Fibroblast of mammary gland (primary cell): ENCODE measurements at places on chromosomes 2 and 18.
A peak's percentile ranks its signal among the peaks of the same experiment; 100 is the strongest.

GRCh38 chr2:68512326-68512725 lies 44.9 kb downstream of the APLF start:
- no peak for DNase-seq

DNA sequence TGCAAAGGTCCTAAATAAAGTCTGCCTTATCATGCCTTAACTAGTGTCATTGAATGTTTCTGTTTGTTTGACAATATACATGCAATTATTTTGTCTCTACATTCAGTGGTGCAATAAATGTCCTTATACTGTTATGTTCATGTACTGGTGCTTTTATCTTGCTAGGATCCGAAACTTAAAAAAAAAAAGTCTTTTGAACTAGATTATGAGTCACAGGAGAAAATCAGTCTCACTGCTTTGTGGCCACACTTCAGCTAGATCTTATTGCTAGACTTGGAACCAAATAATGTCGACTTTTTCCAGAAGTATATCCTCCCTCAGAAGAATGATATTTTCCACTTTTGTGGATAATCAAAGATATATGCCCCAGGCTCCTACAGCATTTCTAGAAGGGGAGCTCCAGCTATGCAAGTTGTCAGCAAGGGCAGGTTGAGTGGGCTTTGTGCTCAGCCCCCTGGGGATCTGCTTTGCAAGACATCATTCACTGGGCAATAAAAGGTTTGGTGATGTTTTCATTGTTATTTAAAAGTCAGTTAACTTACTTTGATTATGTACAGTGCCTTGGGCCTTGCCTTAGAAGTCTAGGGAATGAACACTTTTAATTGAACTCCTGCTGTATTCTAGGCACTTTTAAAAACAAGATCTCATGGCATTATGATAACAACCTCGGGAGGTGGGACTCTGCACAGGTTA lies 157.1 kb upstream of the LRRTM1 start:
- peak; percentile 1 for DNase-seq

GRCh38 chr2:192146069-192147015 lies 48.4 kb downstream of the TMEFF2 start:
- peak; percentile 89 for DNase-seq

DNA sequence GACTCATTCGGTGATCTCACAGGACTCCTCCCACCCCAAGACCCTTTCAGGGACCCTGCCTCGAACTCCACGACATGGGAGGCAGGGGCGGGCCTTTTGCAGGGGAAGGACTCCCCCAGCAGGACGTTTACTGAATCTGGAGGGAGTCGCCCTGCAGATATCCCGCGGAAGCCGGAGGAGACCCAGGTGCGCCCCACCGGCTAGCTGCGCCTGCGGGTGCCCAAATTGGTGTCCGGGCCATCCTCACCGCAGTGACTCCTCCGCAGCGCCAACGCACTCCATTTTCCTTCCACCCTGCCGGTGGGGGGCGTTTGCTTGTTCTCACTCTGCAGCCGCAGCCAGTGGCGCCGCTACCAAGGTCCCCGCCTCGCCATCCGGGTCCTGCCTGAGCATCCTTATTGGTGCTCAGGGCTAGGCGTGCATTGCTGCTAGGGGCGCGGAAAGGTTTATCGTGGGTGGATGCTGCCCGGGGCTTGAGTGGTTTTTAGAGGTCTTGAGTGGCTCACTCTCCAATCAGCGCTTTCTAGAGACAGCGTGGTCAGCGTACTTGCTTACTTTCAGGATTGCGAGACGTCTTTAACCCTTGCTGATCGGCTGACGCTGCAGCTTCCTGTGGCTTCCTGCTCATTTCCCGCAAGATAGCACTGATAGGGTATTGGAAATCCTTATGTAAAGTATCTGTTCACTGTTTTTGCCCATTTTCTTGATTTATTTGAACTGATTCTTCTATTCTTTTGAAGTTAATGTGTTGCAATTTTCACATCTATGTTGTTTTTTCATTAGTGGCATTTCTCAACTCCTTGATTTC lies 81.4 kb downstream of the BIN1 start:
- peak; percentile 91 for DNase-seq

DNA sequence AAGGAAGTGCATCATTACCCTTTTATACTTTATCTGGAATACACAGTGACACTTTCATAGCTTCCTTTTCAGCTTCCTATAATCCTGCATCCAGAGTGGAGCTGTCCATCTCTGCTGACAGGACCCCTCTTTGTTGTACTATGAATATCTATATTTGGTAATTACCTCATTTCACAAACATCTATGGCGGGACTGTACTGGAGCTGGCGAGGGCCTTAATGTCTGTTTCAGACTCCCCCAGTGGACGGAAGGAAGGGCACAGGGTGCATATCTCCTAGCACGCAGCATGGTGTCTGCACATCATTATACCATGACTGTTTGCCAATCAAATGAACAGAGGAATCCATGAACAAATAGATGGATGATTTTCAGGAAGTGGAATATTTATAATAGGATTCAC lies 142.3 kb downstream of the SOX11 start:
- no peak for DNase-seq

GRCh38 chr2:182920631-182921056 lies 54.2 kb upstream of the FRZB start:
- no peak for DNase-seq

GRCh38 chr18:36828157-36828629 lies 609 bp downstream of the TPGS2 start:
- DNase-seq = peak; percentile 77

GRCh38 chr2:141871913-141872634 lies 258.7 kb downstream of the LRP1B start:
- no peak for DNase-seq
